Left colon (tissue), 2 donors: ENCODE measurements at places on chromosomes 16 and 17. TPM values are rescaled to one million over a fixed set of nuclear protein-coding genes. Genes with fewer than 3 reads are reported as not detected.

The KRTAP17-1 gene
- total RNA-seq: not detected

DNA sequence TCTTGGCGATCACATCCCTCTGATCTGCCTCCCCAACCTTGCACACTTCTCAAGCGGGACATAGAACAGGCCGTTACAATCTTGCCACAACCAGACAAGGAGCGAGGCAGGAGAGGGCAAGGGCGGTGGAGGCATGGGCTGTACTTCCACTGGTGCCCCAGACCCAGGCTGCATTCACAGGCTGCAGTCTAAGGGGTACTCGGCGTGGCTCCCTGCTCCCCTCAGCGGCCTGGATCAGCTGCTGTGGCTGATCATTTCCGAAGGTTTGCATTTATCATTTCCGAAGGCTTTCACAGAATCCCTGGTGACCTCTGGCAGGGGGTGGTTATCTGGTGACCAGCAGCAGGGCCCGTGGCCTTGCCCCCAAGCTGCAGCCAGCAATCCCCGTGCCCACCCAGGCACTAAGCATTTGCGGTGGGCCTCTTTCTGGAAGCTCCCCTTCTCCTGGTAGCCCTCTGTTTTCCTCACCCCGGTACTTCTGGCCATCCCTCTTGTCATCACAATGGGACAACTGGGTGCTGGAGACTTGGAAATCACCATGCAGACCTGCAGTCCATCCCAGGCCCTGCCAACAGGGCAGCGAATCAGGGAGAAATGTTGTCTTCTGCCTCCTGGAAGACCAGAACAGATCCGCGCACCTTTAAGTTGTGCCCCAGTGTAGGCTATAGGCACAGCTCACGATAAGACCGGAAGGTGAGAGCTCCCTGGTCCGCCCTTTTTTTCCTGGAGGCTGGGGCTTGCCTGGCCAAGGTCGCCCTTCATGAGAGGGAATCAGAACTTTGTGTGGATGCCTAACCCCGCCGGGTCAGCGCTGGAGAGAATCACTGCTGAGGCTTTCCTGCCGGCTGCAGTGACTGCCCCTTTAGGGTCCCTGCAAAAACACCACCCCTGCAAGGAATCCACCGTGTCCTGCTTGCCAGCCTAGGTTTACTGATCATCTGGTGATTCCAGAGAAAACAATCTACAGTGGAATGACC, 1739.1 kb downstream of the TP53TG3F start:
- no peak for DNase-seq

The NUP93 gene
- 34.1 TPM for total RNA-seq

The SCARF1 gene
- 10.1 TPM for total RNA-seq

The SRRM2 gene
- 476 TPM for total RNA-seq

The MEIOB gene
- not detected for total RNA-seq

The PRR14 gene
- total RNA-seq: 51.0 TPM

DNA sequence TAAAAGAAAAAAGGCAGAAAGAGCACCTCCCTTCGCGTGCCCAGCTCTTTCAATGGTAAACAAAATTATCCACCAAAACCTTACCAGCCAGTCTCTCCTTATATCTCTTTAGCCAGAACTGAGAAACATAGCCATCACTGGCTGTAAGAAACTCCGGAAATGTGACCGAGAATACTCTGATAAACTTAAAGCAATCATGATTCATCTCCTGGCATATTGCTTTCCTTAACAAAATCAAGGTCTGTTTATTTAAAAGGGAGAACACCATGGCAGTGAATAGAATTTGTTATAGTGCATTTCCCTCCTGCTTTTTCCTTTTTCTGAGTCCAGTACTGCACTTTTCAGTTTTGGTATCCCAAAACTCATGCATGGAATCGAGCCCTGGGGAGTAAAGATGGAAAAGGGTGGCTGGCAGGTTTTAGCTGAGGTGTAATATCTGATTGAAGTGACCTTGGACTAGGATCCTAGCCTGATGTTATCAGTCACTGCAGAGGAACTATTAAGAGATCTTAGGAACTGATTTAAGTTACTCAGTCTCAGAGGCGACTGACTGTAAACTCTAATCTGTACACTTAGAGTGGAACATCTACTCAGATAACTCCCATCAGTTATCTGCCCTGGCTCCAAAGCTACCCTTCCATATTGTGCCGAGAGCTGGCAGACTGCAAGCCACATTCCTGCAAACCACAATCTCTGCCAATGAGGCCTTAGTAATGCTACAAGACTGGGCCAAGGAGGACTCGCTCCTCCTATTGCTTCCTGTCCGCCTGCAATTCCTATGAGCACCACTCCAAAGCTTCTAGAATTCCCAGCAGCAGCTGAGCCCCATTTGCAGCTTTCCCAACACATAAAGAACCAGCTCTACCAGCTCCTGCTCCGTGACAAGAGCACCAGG, 7.4 kb upstream of the COX10 start:
- no peak for DNase-seq

- DNase-seq: no peak
These were observed 1.5 kb downstream of the FGF11 start for GRCh38 chr17:7440834-7441195.

DNA sequence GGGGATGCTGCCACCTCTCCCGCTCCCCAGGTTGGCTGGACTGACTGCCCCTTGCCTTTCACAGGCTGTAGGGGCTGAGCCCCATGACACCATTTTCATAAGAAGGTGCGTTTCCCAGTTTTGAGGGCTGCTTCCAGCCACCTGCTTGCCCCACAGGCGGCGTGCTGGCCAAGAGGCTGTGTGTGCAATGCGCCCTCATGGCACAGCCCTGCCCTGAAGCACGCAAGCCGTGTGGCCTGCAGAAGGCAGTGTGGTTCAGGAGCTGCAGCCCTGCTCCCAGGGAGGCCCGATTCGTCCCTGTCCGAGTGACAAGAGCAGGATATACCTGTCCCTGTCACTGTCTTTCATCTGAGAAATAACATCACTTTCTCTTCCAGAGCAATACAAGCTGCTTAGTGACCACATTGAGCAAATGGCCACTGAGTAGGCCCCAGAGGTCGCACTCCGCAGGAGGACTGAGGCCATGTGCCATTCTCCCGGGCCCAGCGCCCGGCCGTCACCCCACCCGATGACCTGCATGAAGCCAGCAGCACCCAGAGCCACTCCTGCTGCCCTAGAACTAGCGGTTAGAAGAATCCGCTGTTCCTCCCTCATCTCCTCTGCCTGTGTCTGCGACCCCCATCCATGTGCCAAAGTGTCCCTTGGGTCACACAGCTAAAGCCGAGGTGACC, 24.2 kb downstream of the CIBAR2 start:
- DNase-seq: no peak
